ENCODE measurements at places on chromosomes 4 and X. TPM values are rescaled to one million over a fixed set of nuclear protein-coding genes. Genes with fewer than 3 reads are reported as not detected.

- H3K36me3 ChIP-seq, result peaks cover 14% of the 10 kb centered on the region
- no peak overlapping the region for H3K4me3 ChIP-seq
- H3K27me3 ChIP-seq, result no peaks in the 10 kb centered on the region
- DNase-seq, result no peak
Observed at GRCh38 chr4:169567916-169568315, 44.5 kb downstream of the NEK1 start.

RENBP gene
- 18.1 TPM for total RNA-seq

DNA sequence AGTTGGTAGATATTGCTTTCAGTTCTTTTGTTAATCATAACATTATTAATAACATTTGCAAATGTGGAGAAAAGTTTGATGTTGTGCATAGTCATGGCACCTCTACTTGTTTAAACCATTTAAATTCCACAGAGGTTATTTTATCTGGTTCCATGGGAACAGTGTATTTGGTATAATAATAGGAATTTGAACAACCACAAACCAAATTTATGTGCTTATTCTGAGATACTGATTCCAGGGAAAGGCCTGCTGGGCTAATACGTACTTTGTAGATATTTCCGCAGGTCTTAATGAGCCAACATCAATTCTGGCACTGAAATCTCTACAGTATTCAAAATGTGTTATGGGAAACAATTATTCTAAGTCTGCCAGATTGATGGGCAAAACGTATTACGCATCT is 319.0 kb downstream of the DKK2 start:
- DNase-seq, result no peak
- no peaks in the 10 kb centered on the region for H3K36me3 ChIP-seq
- no peak overlapping the region for H3K4me3 ChIP-seq

SH3RF1 gene
- total RNA-seq, result 0.14 TPM

DNA sequence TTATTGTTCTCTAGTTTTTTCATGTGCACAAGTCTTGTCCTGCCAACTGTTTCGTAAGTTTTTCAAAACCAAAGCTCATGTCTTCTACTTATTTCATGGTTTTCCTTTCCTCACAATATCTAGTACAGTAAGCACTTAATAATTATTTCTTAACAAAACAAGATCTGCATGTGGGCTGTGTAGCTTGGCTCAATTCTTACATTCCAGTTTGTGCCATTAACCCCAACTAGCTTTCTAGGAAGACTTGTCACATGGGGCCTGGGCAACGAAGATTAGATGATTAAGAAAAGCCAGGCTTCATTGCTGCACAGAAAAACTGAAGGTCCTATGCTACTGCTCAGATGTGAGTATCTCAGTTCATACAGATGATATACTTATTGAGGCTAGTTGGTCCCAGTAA is 155.3 kb upstream of the TEX13A start:
- H3K36me3 ChIP-seq, result no peaks in the 10 kb centered on the region
- no peaks in the 10 kb centered on the region for H3K4me1 ChIP-seq
- no peak overlapping the region for H3K27ac ChIP-seq
- H3K4me3 ChIP-seq, result no peak overlapping the region
- no peak for DNase-seq
- no peaks in the 10 kb centered on the region for H3K27me3 ChIP-seq

DNA sequence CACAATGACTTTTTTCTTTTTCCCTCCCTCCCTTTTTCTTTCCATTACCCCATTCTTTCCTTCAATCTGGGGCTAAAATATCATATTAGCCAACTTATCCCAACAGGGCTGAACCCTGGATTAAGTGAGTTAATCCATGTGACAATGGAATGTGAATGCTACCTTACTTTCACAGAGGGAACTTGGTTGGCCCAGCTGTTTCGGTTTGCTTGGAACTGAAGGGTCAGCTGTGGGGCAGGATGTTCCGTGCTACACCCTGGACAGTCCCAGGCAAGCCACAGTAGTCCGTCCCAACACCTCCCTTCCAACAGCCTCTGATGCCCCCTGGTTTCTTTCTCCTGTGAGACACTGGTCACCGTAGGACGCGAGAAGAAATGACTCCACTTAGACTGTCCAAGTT is 95.0 kb upstream of the STS start:
- H3K4me3 ChIP-seq, result no peak overlapping the region
- peaks cover 3% of the 10 kb centered on the region for H3K4me1 ChIP-seq
- no peak overlapping the region for H3K27ac ChIP-seq
- H3K36me3 ChIP-seq, result peaks cover 20% of the 10 kb centered on the region

CITED1 gene
- 0.40 TPM for total RNA-seq

DNA sequence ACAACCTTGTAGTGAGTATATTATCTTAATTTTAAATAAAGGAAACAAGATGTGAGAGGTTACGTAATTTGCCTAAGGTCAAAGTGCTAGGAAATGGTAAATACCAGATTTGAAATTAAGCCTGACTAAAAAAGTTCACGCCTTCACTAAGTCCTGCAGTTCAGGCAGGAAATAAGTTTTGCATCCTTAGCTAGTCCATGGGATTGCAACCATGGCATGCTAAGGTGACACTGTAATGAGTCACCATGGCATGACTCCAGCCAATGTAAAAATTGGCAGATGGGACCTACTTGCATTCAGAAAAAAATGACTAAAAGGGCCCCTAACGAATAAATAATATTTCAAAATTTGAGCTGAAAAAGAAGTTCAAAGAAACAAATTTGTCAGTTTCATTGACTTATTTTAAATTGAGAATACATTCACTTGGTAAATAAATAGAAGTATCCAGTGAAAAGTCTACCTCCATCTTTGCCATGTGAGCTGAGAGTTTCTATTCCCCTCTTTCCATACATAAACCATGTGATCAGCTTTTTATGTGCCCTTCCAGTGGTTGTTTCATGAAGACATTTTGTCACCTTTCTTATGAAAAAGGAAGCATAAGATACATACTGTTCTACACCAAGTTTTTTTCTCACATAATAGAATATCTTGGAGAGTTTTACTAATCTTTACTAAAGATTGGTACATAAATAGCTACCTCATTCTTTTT is 72.4 kb downstream of the ANKRD50 start:
- H3K27me3 ChIP-seq, result peaks cover 2% of the 10 kb centered on the region

DNA sequence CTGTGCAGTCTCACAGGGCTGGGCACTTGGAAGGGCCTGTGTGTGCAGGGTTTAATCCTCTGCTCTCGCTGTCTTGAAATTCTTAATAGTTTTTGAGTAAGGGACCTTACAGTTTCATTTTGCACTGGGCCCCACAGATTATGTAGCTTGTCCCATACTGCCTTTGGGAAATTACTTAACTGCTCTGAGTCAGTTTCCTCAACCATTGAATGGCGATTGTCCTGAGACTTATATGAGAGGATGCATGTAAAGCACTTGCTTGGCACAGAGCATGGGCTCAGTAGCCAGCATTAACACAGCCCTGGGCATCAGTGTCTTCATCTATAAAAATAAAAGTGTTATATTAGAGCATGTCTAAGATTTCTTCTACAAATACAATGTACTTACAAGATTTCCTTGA is 55.8 kb downstream of the CLCN5 start:
- H3K36me3 ChIP-seq, result no peaks in the 10 kb centered on the region
- no peaks in the 10 kb centered on the region for H3K27me3 ChIP-seq
- H3K27ac ChIP-seq, result no peak overlapping the region
- H3K4me1 ChIP-seq, result no peaks in the 10 kb centered on the region
- H3K4me3 ChIP-seq, result no peak overlapping the region
- DNase-seq, result no peak

DUSP21 gene
- not detected for total RNA-seq

DNA sequence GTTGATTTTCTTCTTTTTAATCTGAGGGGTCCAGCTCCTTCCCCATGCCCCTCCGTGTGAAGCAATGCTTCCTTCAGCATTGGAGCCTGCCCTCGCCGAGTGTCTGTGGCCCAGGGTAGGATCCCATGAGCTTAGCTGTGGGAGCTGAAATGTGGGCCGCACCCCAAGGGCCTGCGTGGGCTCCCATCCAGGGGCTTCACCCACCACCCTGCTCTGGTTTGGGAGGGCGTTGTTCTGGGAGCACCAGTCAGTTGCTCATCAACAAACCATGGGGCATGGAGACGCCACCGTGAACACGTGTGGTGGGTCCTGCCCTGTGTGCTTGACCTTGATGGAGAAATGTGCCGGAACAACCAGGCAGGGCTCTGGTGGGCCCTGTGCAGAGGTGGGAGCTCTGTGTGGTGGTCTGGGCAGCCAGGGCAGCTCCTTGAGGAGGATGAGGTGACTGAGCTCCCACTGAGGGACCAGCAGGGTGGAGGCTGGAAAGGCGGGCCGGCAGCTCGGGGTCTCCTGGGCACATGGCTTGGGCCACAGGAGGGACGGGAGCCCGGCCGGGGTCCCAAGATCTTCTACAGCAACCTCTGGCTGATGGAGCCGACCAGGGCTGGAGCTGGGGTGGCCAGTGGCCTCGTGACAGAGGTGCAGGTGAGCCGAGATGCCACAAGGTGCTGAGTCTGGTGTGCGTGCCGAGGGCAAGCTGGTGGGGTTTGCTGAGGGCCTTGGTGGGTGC is 39.6 kb upstream of the NKX1-1 start:
- H3K36me3 ChIP-seq, result no peaks in the 10 kb centered on the region
- H3K4me1 ChIP-seq, result no peaks in the 10 kb centered on the region
- H3K4me3 ChIP-seq, result no peak overlapping the region
- H3K27me3 ChIP-seq, result peaks cover 7% of the 10 kb centered on the region

MAGEA1 gene
- total RNA-seq, result not detected

DNA sequence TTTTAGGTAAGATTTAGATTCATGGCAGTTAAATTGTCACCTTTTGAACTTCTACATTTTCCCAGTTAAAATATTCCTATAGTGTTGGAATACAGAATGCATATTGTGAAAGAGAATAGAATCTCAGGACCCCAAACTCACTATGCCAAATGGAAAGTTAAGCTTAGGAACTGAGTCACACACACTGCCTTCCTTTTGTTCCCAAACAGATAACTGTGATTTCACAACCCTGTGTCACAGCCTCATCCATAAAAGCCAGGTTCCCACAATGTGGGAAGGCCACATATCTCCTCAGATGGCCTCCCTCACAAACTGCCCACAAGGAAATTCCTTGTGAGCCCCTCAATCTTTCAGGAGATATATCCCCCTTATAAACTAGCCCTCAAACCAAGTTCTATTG is 94.7 kb upstream of the HPF1 start:
- H3K27ac ChIP-seq, result no peak overlapping the region
- H3K4me3 ChIP-seq, result no peak overlapping the region
- peaks cover 12% of the 10 kb centered on the region for H3K27me3 ChIP-seq
- no peaks in the 10 kb centered on the region for H3K36me3 ChIP-seq
- no peak for DNase-seq

MND1 gene
- 29.1 TPM for total RNA-seq

DNAAF6 gene
- total RNA-seq, result not detected

Measured in activated naive CD8-positive, alpha-beta T cell treated with anti-CD3 and anti-CD28 coated beads, Interleukin-2, amount 10 ng/mL, durations not matched to agents 7 days and 5 days (primary cell).